ENCODE measurements at places on chromosomes 4 and X. TPM values are rescaled to one million over a fixed set of nuclear protein-coding genes. Genes with fewer than 3 reads are reported as not detected.
A peak's percentile ranks its signal among the peaks of the same experiment; 100 is the strongest.

GRCh38 chrX:139199933-139200332 lies 330.6 kb upstream of the F9 start:
- DNase-seq = no peak

DNA sequence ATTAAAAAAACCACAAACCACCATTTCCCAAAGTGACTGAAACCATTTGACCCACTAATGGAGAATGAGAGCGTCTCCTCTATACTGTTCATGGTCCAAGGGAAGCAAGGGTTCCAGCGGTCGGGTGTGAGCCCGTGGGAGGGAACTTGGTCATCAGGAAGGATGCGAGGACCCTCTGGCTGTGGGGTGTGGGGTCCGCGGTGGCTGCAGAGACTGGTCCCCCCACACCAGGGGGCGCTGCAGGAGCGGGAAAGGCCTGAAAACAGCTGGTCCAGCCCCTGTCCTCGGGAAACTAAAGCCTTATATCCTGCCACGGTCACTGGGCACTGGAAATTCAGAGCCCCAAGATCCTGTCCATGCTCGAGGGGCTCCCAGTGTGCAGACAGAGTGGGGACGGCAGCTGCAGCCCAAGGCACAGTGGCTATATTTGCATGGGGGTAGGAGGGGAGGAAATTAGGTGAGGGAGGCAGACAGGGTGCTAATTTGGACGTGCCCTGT lies 4.3 kb downstream of the BLOC1S4 start:
- peak; percentile 73 for DNase-seq

DNA sequence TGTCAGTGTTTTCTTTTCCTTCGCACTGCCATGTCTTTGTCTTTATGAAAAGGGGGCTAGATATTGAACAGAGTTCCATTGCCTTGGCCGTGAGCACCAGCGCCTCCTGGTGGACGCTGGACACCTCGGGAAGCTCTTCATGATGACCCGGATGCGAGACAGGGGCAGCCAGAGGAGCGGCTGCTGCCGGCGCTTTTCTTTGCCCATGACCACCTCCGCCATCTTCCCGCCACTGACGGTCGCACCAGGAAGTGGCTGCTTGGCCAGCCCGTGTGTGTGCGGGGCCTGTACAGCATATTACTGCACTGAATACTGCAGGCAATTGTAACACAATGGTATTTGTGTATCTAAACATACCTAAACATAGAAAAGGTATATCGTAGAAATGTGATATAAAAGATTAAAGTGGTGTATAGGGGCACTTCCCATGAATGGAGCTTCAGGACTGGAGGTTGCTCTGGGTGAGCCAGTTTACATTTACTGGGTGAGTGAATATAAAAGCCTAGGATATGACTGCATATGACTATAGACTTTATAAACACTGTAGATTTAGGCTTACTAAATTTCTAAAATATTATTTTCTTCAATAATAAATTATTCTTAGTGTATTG lies 15.8 kb upstream of the GRIA2 start:
- DNase-seq = peak; percentile 60

DNA sequence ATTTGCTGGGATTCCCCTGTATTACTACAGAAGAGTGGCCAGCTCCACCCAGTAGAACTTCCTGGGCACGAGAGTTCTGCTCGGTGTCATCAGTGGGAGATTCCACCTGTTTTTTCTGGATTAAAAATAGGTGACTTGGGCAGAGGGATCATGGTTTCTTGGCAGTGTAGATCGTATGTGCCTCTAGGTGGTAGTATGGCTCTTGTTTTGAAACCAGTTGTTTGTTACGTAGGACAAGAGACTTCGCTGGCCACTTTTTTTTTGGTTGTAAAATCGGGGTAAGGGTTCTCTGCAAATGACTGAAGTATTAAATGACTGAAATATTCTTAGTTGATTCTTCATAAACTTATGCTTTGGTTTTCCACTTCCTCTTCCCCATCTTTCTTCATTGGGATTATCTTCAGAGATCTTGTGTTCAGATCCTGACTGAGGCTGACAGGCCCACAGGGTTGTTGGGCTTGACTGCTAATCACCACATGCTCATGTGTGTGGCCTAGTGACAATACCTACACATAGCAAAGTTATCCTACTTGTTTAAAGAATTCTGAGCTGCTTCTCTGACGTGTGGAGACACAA lies 43.8 kb upstream of the WDR1 start:
- DNase-seq = no peak

GRCh38 chr4:37837446-37837845 lies 11.0 kb downstream of the PGM2 start:
- no peak for DNase-seq

DNA sequence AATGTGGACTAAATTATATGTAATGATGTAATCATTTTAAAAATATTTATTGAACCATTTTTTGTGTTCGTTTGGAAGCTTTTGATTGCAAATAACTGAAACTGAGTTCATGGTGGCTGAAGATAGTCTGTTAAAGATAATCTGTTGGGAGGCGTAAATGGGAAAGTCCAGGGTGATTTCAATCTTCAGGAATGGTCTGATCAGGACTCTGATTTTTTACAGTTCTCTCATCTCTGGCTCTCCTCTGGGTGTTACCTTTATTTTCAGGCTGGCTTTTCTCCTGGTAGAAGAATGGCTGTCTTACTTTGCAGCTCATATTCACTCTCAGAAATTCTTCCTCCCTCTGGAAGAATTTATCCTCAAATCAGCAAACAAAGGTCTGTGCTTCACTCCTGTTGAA lies 199.0 kb upstream of the LEF1 start:
- DNase-seq = no peak

DNA sequence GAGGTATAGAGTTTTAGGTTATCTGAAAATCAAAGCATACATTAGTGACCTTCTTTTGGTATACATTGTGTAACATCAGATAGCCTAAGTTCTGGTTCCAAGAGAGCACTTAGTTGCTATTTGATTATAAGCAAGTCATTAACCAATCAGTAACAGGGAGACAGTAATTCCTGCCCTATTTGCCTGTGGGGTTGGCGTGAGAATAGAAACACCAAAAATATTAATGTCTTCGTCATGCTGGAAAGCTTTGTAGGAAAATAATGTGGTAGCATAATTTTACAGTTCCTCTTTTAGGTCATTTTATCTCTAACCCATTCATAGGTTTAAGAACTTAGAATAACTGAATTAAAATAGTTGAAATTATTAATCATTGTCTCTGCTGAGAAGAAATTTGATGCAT lies 37.8 kb downstream of the NPNT start:
- DNase-seq = no peak

DNA sequence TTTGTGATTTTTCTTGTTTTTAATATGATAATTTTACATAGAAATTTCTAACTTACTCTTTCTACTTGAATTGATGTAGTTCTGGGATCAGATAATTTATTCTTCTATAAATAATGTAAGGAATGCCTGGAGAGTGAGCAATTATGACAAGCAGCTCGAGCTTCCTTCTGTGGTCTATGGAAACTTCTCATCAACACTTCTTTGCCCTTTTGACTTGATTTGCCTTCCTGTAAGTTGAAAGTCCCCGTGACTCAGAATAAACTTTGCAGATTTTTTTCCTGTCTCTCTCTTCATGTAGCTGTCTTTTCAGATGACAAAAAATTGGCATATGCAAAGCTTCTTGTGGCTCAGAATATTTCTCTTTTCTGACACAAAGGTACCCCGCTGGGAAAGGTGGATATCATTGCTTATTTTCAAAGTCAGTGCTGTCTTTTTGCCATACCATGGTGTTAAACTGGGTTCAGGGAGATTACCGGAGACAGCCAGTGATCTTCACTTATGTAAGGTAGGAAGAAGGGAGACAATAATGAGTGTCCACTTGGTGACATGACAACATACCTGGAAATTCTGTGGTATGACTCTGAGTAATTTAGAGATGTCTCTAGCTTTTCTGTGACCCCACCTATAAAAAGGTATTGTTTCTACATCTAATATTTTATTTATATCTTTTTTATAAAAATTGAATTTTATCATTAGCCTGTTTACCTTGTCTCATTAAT lies 278.6 kb upstream of the GNPDA2 start:
- DNase-seq = no peak

- peak; percentile 82 for DNase-seq
Observed at GRCh38 chr4:2786152-2786671, 6.7 kb upstream of the SH3BP2 start.

GRCh38 chrX:106912864-106913263 lies 7.3 kb upstream of the CLDN2 start:
- no peak for DNase-seq

DNA sequence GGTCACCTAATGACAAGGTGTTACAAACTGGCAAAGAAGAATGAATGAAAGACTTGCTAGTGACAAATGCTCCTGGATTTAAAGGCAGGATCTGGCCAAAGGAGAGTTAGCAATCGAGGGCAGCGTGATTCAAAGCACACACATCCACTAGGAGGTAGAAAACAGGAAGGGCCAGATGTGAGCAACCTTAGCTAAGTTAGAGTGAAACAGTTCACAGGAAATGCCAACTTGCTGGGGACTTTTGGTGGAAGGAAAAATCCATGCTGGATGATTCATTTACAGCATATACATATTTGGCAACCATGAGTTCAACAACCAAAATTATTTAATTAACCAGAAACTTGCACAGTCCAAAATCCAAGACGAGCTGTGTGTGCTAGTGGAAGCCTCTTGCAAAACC lies 276.9 kb downstream of the PTTG2 start:
- DNase-seq = no peak

- DNase-seq = no peak
Observed at GRCh38 chrX:47507153-47507867, 24.3 kb upstream of the ZNF41 start.

- no peak for DNase-seq
Observed at GRCh38 chrX:65480960-65481359, 53.6 kb downstream of the LAS1L start.

DNA sequence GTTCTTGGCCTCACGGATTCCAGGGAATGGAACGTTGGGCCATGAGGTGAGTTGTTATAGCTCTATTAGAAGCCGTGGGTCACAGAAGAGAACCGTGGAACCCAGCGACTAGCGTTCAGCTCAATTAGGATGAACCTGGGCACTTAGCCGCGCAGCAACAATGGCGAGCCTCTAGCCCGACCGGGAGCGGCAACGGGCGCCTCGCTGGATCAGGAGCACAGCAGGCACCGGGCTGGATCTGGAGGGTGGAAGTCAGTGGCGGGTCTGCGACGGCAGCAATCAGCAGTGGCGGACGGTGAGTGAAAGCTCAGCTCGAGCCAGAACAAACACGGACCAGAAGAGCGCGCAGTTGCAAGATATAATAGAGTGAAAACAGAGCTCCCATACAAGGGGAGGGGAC lies 34.2 kb downstream of the AGA start:
- DNase-seq = no peak

- peak; percentile 7 for DNase-seq
Observed at GRCh38 chrX:107485013-107485412, 35.6 kb downstream of the FRMPD3 start.

GRCh38 chr4:95371476-95372224 lies 177.1 kb downstream of the UNC5C start:
- DNase-seq = no peak

The GLRA2 gene
- total RNA-seq = not detected

The TMEM35A gene
- 0.45 TPM for total RNA-seq

The DGKK gene
- not detected for total RNA-seq

The RNF175 gene
- 1.9 TPM for total RNA-seq

The TSC22D3 gene
- 474 TPM for total RNA-seq

The LAS1L gene
- 27.2 TPM for total RNA-seq

The NALF2 gene
- total RNA-seq = 0.19 TPM

The CABS1 gene
- total RNA-seq = not detected

The GLOD5 gene
- not detected for total RNA-seq

The PPM1K gene
- 13.6 TPM for total RNA-seq

The DMRTC1B gene
- not detected for total RNA-seq
